ENCODE measurements at places on chromosomes 4 and X. TPM values are rescaled to one million over a fixed set of nuclear protein-coding genes. Genes with fewer than 3 reads are reported as not detected.

Gene MAGEH1
- 57.0 TPM for total RNA-seq

Gene VEGFD
- not detected for total RNA-seq

Gene EVC2
- total RNA-seq: 9.8 TPM

Gene LIAS
- 8.1 TPM for total RNA-seq
